ENCODE measurements at places on chromosomes 2 and 18. TPM values are rescaled to one million over a fixed set of nuclear protein-coding genes. Genes with fewer than 3 reads are reported as not detected.
A peak's percentile ranks its signal among the peaks of the same experiment; 100 is the strongest.

The TOGARAM2 gene
- 2.1 TPM for total RNA-seq

The BMP10 gene
- not detected for total RNA-seq

The ARL5A gene
- total RNA-seq = 41.4 TPM

The LYG2 gene
- total RNA-seq = not detected

The IL36A gene
- not detected for total RNA-seq

The ZDBF2 gene
- total RNA-seq = 18.0 TPM

The SLC30A3 gene
- total RNA-seq = 0.56 TPM

DNA sequence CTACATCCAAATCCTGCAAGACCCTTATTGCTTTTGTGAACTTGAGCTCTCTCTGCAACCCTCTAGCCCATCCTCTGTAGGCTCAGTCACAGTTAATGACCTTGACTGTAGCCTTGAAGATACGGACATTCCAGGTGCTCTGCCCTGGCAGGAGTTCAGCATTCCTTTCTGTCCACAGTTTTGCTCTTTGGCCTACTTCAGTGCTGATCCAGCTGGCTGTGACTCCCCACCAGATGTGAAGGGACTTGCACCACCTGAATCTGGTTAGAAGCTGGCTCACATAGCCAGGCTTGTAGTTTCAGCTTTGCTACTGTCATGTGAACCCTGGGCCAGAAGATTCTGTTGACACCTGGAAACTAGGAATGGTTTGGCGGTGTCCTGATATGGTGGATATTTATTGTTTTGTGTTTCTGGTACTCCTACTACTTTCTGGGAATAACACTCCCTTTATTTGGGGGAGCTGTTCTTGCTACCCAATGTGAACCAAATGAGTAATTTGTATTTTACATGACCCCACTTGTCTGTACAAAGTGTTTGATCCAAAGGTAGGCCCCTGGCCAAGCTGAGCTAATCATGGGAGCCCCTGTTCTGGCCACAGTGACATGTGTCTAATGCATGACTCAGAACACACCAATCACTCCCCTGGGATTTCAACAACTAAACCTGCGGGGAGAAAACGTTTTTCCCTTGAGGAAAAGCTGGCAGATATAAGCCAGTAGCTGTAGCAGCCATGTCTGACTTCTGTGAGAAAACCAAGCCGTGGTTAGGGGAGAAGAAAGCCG lies 73.4 kb downstream of the CDCA7 start:
- no peak for DNase-seq

DNA sequence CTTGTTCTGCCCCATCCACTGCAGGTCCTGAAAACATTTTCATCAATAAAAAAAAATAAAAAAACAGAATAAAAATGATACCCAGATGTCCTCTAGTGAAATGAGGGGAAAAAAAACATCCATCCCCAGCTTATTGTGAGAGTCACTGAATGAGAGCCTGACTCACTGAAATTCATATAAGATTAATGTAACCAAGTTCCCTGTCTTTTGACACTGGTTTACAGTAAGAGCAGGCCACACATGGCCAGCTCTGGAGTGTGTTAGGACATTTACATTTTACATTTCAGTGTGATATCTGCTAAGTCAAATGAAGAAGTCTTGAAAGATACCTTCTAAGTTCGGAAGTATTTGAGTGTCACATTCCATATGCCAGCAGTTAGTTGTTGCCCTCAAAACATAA lies 21.1 kb upstream of the IL18R1 start:
- no peak for DNase-seq

DNA sequence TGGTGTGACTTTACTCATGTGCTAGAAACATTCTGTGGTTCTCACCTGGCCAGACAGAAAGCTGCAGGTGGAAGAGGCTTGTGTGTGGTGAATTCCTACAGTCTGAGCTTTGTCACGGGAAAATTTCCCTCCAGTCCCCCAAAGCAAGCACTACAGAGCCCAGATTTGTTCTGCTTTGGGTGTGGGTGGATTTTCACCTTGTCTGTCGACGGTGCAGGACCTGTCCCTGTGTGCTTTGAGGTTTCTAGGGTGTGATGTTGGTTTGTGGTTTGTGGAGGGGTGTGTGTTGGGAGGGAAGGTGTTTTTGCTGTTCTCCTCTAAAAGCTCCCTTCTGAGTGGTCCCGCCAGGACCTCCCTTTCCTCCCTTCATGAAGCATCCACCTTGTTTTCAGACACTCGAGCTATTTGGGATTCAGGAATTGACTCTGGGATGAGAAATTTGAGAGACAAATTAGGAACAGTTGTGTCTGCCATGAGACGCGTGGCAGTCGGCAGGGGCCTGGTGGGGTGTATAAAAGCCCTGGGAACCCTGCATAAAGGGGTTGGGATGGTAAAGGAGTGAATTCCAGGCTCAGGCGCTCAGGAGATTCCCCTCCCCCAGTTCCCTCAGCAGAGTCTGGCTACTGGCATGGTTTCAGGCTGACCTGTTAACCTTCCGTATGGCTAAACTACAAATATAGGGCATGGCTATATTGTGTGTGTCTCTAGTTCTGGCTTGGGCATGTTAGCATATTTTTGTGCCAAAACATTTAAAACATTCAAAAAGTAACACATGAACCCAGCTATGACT lies 65.5 kb downstream of the DGKD start:
- DNase-seq = peak; percentile 42

- no peak for DNase-seq
These were observed 189.5 kb upstream of the CYRIA start for GRCh38 chr2:16855183-16855582.

DNA sequence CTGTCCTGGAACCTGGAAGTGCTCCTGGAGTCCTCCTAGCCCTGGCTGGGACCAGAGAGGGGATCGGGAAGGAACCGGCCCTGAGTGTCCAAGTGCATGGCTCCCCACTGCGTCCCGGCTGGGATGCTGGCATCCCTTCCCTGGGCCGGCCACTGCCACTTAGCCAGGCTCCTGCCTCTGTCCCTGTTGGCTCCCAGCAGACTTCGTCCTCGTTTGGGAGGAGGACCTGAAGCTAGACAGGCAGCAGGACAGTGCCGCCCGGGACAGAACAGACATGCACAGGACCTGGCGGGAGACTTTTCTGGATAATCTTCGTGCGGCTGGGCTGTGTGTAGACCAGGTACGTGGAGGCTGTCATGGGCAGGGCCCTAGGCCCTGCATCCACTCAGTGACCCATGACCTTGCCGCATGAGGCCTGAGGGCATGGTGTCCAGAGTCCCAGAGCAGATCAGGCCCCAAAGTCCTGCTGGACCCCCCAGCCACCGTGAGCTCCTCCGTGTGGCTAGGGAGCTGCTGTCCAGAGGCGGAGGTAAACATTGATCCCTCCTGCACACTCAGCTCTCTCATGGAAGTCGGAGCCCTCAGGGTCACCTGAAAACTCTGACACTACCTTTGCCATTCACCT lies 7.1 kb downstream of the ANO7 start:
- DNase-seq = no peak

DNA sequence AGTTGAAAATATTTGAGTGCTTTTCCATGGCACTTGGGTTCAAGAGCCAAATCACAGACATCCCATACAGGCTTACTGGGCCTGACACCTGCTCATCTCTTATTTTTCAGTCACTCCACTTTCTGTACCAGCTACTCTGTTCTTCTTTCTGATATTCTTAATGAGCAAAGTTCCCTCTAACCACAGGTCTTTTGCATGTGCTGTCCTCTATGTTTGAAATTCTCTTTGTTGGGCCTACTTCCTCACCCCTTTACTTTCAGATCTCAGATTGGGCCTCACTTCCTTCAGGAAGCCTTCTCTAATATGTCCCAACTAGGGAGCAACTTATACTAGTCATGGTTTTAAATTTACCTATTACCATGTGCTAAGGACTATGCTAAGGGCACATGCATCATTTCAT lies 81.8 kb upstream of the RBMS1 start:
- no peak for DNase-seq

DNA sequence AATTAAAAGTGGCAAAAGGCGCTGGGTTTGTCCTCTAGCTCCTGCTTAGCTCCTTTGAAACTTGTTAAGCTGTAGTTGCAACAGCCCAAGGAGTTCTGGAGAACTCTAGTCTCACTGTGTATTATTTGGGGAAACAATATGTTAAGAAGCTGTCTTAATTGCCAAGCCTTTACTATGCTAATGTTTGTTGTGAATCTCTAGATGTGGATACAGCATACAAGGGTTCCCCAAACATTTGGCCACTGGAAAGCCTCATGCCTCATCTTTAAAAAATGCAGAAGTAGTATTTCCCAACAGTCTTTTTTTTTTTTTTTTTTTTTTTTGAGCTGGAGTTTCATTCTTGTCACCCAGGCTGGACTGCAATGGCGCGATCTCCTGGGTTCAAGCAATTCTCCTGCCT lies 236.7 kb downstream of the PRKCE start:
- DNase-seq = no peak

DNA sequence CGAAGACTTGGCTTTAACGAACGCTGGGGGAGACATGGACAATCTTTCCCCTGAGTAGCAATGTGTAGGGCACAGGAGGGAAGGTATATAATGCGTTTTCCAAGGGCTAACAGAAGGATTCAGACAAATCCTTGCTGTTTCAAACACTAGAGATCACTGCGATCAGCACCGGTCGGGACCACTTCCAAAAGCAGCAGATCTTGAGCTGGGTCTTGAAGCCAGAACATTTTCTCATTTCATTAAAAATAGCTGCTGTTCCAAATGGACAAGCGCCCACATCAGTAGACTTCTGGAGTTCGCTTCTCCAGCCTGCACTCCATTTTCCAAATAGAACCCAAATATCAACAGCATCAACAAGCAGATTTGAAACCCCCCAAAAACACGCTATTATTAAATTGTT lies 65.1 kb upstream of the MAPRE2 start:
- DNase-seq = no peak

DNA sequence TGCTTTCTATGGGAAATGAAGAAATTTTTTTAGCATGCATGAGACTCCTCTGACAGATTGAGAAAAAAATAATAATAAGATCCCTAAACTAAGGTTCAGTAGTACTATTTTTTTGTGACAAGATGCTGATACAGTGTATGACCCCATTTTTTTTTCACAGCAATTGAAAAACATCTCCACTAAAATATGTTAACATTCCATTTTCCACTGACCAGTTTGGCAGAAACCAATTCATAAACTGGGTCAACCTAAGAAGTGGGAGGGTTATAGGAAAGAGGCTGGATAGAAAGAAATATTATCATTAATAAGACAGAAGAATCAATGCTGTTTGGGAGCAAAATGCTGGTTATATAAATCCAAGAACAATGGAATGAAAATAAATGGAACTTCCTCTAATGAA lies 182.7 kb downstream of the ANTXR1 start:
- DNase-seq = no peak

DNA sequence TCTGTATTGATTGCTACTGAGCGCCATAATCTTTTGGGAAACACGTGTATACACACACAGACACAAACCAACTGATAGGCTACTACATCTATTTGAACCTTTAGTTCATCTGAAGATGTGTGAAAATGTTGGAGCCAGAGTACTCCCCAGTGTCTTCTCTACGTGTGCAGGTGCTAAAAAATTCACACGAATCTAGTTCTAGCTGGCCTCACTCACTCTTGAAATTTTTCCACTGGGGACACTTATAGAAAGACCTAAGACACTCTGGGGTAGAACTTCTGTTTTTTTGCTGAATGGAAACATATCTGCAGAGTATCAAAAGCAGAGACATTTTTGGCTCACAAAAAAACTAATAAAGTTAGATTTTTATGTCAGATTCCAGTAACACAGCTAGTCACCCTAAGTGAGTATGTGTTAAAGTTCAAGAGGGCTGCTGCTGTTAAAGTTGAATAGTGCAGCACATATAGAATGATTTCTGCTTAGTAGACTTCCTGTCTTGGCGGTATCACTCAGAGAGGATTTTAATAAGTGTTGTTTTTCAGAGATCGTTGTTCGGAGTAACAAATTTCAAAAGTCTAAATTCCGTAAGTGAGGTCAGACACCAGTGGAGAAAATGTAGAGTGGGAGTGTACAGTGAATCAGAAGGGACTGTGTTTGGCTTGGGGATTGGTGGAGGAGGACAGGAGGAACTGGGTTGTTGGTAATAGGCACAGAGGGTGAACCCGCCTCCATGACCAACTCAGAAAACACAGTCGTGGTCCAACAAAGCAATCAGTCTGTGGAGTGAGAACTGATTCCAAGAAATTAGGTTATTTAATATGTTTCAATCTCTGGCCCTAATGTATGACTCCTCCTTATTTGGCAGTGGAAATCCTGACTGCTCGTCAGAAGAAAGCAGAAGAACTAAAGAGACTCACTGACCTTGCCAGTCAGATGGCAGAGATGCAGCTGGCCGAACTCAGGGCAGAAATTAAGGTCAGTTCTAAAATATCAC lies 43.1 kb downstream of the KCTD18 start:
- DNase-seq = peak; percentile 71

- no peak for DNase-seq
These were observed 94.0 kb downstream of the MCFD2 start for GRCh38 chr2:46821600-46821999.

DNA sequence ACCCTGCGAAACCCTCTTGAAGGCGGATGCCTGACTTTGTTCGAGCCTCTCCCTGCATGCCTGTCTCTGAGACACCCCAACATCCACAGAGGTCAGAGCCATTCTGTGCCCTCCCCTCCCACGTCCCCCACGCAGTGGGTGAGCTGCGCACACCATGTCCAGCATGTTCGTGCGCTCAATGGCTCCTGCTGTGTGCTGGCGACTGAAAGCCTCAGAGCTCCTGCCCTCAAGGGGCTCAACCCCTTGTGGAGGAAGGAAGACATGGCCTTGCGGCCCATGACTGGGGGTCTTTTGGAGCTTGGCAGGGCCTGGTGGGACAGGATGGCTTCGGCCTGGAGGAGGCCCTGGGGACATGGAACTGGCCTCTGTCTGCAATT lies 45.7 kb downstream of the ANKMY1 start:
- no peak for DNase-seq

DNA sequence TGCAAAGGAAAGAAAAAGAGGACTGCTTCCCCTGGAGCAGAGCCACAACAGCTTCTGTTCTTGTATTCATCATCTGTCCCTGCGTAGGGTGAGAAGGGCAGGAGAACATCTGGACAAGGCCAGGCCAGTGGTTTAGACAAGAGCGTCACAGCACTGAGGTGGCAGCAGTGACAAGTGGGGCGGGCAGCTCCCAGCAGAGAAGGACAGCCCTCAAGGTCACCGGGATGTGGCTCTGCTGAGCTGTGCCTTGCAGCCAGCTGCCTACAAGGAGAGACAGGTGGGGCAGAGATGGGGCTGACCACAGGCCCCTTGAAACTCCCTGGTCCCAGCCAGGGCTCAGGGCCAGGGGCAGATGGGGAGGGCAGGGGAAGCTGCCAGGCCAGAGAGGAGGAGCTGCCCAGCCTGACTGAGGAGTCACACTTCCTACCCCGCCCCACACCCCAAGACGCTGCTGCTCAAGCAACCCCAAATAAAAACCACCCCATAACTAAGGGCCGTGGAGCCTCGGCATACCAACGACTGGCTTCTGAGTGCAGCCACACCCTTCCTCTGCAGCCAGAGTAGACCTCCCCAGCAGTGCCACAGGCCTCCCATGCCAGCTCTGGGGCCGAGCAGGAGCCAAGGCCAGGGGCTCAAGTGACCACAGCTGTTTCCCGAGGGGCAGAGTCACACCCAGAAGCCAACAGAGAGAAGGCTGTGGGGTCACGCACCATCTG lies 5.4 kb downstream of the RAB11FIP5 start:
- no peak for DNase-seq

DNA sequence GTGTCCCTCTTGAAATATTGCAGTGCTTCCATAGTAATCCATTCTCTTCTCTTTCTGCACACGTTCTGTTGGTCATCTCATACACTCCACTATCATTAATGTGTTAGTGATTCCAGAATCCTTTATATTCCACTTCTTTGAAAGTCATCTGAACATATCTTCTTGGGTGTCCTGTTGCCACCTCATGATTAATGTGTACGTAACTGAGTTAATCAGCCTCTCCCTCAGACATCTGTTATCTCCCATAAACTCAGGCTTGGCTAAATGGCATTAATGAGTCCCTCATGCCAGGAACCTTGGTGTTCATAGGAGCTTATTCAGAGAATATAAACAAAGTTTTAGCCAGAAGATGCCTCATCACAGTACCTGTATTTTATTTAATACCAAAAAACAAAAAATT lies 126.4 kb downstream of the NCOA1 start:
- DNase-seq = no peak
